ENCODE measurements at places on chromosomes 13 and 19. TPM values are rescaled to one million over a fixed set of nuclear protein-coding genes. Genes with fewer than 3 reads are reported as not detected.

Gene ATP4B
- total RNA-seq: not detected

Gene ZNF575
- total RNA-seq: not detected

Gene C13orf42
- total RNA-seq: not detected

Gene SYCN
- total RNA-seq: not detected

Gene GDF15
- 2.3 TPM for total RNA-seq

Gene SLC25A23
- total RNA-seq: 10.9 TPM

Gene APOC4
- not detected for total RNA-seq

Gene CPB2
- not detected for total RNA-seq

Gene BRME1
- total RNA-seq: 5.1 TPM

Gene GEMIN7
- 73.6 TPM for total RNA-seq

Gene ELANE
- total RNA-seq: not detected

Gene SOX21
- not detected for total RNA-seq

Gene SULT2A1
- total RNA-seq: not detected

Gene FGF9
- 4.3 TPM for total RNA-seq

Gene HNRNPA1L2
- total RNA-seq: not detected

Gene ATXN8OS
- not detected for total RNA-seq

Gene KIR2DL4
- total RNA-seq: not detected

Gene CFAP97D2
- total RNA-seq: not detected

Gene PSG3
- total RNA-seq: not detected

Gene IFNL1
- total RNA-seq: not detected

Gene KLK5
- total RNA-seq: 454 TPM

Gene CYP2A7
- total RNA-seq: not detected

Gene NCCRP1
- total RNA-seq: not detected

Gene SH2D3A
- total RNA-seq: not detected

Gene ZNF460
- 37.9 TPM for total RNA-seq

Gene EEF1AKMT1
- total RNA-seq: 41.1 TPM

Gene BCL2L12
- total RNA-seq: not detected

Gene ATP1A3
- not detected for total RNA-seq

Gene ERVV-1
- not detected for total RNA-seq

Gene SIAH3
- total RNA-seq: not detected

Gene CEACAM8
- total RNA-seq: not detected

Gene BST2
- total RNA-seq: 138 TPM

Gene CD209
- total RNA-seq: not detected

Gene LAIR1
- total RNA-seq: not detected

Gene BCAM
- total RNA-seq: 6.1 TPM

Gene MPND
- total RNA-seq: 0.52 TPM

Gene LMTK3
- total RNA-seq: not detected
